ENCODE measurements at places on chromosomes 5 and 9.

DNA sequence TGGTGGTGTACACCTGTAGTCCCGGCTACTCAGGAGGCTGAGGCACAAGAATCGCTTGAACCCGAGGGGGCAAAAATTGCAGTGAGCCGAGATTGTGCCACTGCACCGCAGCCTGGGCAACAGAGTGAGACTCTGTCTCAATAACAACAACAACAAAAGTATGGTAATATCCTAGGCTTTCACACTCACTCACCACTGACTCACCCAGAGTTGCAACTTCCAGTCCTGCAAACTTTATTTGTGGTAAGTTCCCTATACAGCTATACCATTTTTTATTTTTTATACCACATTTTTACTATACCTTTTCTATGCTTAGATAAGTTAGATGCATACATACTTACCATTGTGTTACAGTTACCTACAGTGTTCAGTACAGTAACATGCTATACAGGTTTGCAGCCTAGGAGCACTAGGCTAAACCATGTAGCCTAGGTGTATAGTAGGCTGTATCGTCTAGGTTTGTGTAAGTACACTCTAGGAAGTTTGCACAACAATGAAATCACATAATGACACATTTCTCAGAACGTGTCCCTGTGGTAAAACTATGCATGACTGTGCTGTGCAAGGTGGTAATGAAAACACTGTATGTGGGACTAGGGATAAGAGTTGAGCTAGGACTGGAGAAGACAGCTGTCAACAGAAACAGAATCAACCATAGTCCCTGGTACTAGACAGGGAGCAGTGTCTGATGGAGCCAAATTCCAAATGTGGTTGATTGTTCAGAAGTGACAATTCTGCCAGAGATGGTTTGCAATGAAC lies 109.5 kb upstream of the RAD23B start:
- DNase-seq, result no peak

GRCh38 chr9:85182383-85182782 lies 512.9 kb downstream of the NTRK2 start:
- DNase-seq, result no peak

GRCh38 chr5:5598547-5599113 lies 176.2 kb downstream of the ICE1 start:
- DNase-seq, result no peak

- no peak for DNase-seq
Observed at GRCh38 chr9:77556396-77556795, 91.7 kb downstream of the GNA14 start.

GRCh38 chr9:4301971-4302427 lies 2.1 kb upstream of the GLIS3 start:
- DNase-seq, result no peak

DNA sequence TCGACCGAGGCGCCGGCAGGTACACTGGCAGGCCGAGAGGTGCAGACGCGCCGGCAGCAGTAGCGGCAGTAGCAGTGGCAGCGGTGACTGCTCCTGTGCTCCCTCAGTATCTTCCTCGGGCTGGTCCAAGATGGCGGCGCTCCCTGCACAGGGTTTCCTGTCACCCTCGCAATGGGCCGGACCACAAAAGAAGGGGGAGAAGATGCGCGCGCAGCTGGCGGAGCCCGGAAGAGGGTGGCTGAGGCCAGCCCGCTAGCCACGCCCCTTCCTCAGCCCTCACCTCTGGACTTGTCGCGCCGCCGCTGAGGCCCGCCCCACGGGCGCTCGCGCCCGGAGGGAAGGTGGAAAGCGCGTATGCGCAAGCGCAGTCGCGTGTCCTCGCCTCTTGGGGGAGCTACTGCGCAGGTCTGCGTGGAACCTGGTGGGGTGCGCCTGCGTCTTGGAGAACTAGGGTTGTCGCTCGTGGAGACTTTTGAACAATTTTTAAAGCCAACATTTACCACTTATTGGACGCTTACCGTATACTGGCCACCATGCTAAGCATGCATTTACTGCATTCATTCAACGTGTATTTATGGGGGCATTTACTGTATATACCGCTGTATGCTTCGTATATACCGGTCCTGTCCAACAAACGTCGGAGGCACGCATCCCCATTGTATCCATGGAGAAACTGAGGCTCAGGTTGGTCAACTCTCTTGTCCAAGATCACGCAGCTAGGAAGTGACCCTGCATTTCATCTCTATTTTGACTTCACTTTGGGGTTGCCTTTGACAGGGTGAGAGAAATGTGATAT lies at the start of gene RAB14:
Gene RAB14 (minus strand): TSS at position 132 of the 796 bp plus-strand sequence. CDS start 8,457 bp downstream, outside the sequence.
- DNase-seq, result peak; percentile 100

GRCh38 chr9:88746029-88746742 lies 211.2 kb downstream of the NXNL2 start:
- no peak for DNase-seq

GRCh38 chr5:140673187-140673976 lies at the start of gene DND1:
DND1 (minus strand) TSS chr5:140673576; CDS start chr5:140673542, 34 bp downstream.
- no peak for DNase-seq

DNA sequence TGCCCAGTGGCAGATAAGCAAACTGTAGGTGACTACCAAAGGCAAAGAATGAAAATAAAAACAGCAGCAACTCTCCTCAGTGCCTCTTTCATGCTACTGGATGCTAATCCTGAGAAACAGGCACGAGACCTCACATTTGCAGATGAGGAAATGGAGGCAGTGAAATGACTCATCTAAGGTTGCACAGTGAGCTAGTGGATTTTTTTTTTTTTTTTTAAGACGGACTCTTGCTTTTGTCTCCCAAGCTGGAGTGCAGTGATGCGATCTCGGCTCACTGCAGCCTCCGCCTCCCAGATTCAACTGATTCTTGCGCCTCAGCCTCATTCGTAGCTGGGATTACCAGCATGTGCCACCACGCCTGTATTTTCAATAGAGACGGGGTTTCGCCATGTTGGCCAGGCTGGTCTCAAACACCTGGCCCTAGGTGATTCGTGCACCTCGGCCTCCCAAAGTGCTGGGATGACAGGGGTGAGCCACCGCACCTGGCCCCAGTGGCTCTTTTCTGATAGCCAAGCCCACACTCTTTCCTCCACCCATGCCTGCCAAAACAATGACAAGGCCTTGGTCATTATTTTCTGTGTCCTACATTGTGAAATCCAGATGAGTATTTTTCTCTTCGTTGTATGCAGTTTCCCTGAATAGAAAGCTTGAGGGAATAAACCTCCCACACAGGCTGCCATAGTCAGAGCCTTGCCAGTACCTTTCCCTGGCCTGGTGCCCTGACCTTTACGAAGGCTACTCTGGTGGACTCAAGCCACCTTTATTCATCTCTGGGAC lies 19.2 kb downstream of the DOCK2 start:
- peak; percentile 51 for DNase-seq

- no peak for DNase-seq
Observed at GRCh38 chr5:62331921-62332320, 25.9 kb downstream of the KIF2A start.

GRCh38 chr5:140401362-140402257 lies at the start of gene ANKHD1:
ANKHD1 (plus strand) TSS chr5:140401833; CDS start chr5:140401968, 135 bp downstream.
- DNase-seq, result peak; percentile 100

- DNase-seq, result no peak
Observed at GRCh38 chr5:83000922-83001321, 76.3 kb downstream of the TMEM167A start.

DNA sequence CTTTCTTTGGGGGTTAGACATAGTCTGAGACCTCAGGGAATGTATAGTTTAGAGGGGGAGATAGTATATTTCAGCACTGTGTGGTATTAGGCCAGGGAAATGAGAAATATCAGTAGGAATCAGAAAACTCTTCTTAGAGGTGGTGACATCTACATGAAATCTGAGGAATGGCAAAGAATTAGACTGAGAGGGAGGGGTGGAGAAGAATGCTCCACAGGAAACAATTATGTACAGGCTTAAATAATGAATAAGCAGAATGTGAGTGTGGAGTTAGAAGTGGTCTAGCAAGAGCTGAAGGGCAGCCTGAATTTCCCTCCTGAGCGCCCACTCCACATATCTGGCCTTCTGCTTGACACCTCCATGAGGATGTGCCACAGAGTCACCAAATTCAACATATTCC lies 3.6 kb upstream of the MACIR start:
- no peak for DNase-seq

DNA sequence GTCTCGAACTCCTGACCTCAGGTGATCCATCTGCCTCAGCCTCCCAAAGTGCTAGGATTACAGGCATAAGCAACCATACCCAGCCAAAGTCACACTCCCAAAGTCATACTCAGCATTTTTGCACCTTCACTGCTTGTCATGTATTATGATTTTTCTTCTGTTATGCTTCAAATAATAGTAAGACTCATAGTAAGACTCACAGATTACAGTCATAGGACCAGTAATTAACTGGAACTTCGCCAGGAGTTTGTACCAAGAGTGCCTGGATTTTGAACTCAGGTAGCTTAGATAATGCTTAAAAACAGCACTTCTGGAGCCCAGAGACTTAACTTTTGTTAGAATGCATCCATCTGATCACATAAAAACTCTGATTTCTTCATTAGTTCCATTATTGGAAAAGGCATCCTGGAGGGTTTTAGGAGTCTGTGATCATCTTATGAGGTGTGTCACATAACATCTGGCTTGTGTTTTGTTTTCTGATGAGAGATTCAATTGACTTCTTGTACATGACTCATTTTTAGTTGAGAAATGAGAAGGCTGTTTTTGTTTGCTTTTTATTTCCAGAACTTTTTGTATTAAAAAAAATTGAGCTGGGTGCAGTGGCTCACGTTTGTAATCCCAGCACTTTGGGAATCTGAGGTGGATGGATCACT lies 131.5 kb downstream of the ADAMTS19 start:
- no peak for DNase-seq

GRCh38 chr9:127898433-127899127 lies 823 bp downstream of the ST6GALNAC6 start:
- no peak for DNase-seq

DNA sequence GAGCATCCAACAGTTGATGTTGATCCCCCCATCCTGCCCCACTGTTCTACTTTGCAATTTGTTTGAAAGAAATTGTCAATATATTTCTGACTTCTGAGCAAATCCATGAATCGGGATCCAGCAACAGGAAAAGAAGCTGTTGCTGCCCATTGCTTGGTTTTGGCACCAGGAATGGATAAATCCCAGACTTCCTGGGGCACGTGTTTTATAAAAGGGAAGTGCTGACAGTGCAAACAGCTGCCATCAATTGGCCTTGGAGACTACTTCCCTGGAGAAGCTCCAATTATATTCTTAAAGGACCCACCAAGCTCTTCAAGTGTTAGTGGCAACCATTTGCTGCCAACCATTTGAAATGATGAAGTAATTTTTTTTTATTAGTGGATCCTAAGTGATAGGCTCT lies 13.7 kb downstream of the STK32A start:
- no peak for DNase-seq

GRCh38 chr9:70642341-70642740 lies 227.9 kb upstream of the KLF9 start:
- no peak for DNase-seq

- DNase-seq, result no peak
Observed at GRCh38 chr9:93295456-93296076, 111.6 kb downstream of the WNK2 start.

GRCh38 chr5:10556893-10557746 lies 6.8 kb upstream of the ANKRD33B start:
- no peak for DNase-seq

- DNase-seq, result no peak
Observed at GRCh38 chr5:170632266-170632984, 128.6 kb downstream of the KCNIP1 start.

DNA sequence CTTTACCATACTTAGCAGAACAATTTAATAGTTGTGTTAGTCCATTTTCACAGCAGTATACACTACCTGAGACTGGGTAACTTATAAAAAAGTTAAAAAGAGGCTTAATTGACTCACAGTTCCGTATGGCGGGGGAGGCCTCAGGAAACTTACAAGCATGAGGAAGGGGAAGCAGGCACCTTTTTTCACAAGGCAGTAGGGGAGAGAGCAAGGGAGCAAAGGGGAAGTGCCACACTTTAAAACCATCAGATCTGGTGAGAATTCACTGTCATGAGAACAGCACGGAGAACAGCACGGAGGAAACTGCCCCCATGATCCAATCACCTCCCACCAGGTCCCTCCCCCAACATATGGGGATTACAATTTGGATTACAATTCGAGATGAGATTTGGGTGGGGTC lies 269.9 kb downstream of the MTRR start:
- DNase-seq, result no peak

DNA sequence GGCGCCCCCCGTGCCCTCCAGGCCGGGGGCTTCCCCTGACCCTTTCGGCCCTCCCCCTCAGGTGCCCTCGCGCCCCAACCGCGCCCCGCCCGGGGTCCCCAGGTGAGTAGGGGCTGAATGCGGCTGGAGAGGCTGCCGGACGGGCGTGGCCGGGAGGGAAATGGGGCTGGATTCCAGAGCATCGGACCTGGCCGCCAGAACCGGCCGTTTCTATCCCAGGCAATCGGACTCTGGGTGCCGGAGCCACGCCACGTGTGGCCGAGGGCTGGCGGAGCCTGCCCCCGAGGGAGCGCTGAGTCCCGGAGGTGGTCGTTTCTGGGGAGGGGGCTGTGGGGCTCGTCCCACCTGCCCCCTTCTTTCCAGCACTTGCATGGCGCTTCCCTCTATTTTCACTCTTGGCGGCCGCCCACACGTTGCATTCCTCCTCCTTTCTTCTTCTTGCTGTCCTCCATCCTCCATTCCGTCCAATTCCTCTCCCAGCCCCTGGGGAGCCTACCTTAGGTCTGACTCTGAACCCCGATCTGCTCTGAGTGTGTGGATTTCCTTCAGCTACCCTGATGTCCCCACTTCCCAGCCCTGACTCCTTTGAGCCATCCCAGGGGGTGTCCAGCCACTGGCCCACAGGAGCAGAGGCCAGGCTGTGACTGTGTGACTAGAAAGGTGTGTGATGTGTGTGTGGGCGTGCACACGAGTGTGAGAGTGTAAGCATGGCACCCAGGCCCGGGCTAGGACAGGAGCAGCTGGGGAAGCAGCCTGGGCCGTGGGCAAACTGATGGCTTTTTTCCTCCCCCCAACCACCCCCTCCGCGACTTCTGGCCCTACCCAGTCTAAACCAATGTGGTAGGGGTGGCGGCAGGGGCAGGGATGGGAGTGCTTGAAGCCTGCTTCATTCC lies 24.7 kb downstream of the GOLGA2 start:
- no peak for DNase-seq

DNA sequence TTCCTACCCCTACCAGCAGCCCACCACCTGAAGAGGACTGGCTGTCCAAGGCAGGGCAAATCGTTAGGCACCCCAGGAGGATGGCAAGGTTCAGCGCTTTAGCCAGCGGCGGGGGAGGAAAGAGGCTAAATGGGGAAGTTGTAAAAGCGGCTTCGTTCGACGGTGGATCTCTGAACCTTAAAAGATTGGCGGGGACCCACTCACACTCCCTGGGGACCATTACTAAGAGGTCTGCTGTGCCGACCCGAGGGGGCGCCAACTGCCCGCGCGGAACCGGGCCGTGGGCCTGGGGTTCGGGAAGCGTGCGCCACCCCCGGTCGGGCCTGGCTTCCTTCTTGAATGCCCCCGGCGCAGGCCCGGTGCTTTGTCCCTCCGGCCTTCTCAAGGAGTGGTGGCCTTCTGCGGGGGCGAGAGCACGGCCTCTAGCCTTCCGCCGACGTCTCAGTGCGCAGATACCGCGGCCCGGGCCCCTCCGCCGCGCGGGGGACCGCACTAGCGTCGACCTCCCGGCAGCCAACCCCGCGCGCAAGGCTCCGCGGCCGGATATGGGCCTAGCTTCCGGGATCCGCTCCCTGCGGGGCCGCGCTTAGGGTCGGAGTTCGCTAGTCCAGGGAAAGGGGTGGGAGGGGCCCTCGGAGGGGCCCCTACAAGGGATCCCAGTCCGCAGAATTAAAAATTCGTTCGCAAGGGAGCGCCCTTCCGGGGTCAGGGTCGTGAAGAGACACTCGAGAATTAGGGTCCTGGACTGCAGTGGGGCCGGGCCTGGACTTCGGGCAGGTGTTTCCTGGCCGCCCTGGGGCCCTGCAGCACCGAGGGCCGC lies 10.5 kb downstream of the NR2F1-AS1 start:
- DNase-seq, result no peak

Data from CD4-positive, alpha-beta T cell treated with Interleukin-2 at 100 ng/mL for 4 hours (primary cell).